ENCODE measurements at places on chromosomes 13 and 19. TPM values are rescaled to one million over a fixed set of nuclear protein-coding genes. Genes with fewer than 3 reads are reported as not detected.

- H3K27ac ChIP-seq, result no peak overlapping the region
- no peaks in the 10 kb centered on the region for H3K27me3 ChIP-seq
- H3K4me3 ChIP-seq, result no peak overlapping the region
- no peak for DNase-seq
- H3K4me1 ChIP-seq, result peaks cover 4% of the 10 kb centered on the region
- H3K36me3 ChIP-seq, result no peaks in the 10 kb centered on the region
Measured at GRCh38 chr13:31756346-31756745, 17.0 kb downstream of the RXFP2 start.

- H3K36me3 ChIP-seq, result no peaks in the 10 kb centered on the region
- H3K27ac ChIP-seq, result peak overlapping the region; percentile 67
- H3K4me1 ChIP-seq, result peaks cover 36% of the 10 kb centered on the region
- no peak overlapping the region for H3K4me3 ChIP-seq
Measured at GRCh38 chr19:46962030-46962570, 57.5 kb upstream of the NPAS1 start.

DNA sequence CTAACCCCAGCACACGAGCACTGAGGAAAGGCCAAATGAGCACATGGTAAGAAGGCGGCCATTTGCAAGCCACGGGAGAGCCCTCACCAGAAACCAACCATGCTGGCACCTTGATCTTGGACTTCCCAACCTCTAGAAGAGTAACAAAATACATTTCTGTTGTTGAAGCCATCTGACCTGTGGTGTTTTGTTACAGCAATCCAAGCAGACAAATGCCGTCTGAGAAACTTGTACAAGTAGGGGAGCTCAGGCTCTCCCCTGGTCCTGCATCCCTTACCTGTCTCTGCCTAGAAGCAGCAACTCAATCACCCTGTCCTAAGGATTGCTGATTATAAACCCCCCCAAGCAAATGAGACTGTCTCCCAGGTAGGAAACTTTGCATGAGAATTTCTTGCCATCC lies 255.0 kb upstream of the MAB21L1 start:
- H3K36me3 ChIP-seq, result no peaks in the 10 kb centered on the region
- no peaks in the 10 kb centered on the region for H3K27me3 ChIP-seq
- no peak overlapping the region for H3K4me3 ChIP-seq
- H3K4me1 ChIP-seq, result peaks cover 25% of the 10 kb centered on the region
- no peak overlapping the region for H3K27ac ChIP-seq
- DNase-seq, result no peak

DNA sequence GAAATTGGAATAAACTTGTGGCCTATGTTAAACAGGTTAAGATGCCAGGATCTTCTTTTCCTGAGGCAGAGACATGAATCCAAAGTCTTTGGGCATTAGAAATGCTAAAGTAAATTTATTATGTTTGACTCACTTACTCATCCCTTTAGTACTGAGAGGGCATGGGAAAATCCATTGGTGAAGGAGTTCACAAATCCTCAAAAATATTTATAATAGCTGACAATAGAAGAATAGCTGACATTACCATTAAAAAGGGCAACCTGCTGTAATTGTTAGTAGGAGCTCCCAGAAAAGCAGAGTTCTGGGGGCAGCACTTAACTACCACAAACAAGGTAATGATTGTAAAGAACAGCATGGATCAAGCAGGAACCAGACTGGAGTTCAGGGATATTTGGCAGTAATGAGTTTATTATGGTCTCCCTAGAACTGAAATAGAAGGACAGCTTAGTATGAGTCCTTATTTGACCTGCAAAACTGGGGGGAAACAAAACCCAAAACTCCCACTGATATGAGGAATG lies 285.8 kb upstream of the KLHL1 start:
- H3K4me1 ChIP-seq, result no peaks in the 10 kb centered on the region
- no peaks in the 10 kb centered on the region for H3K36me3 ChIP-seq
- H3K27ac ChIP-seq, result no peak overlapping the region
- H3K27me3 ChIP-seq, result no peaks in the 10 kb centered on the region

DNA sequence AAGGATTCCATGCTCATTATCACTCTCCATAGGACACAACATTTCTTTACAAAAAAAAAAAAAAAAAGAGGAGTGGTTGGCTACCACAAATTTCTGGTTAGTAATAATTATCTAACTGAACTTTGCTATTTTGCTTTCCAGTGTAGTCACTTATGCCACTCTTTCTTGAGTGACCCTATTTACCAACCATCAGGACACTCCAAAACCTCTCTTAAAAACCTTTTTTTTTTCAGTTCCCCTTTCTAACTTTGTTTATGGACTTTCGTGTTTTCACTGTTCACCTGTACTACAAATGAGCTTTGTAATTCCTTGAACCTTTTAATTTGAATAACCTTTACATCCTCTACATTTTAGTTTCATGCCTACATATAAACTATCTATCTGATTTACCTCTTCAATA lies 686.5 kb upstream of the PCDH9 start:
- H3K4me3 ChIP-seq, result no peak overlapping the region
- no peaks in the 10 kb centered on the region for H3K36me3 ChIP-seq
- no peak for DNase-seq
- H3K27me3 ChIP-seq, result no peaks in the 10 kb centered on the region
- no peaks in the 10 kb centered on the region for H3K4me1 ChIP-seq

ZIC5 gene
- not detected for total RNA-seq

PDE4C gene
- total RNA-seq, result under 0.01 TPM

DNA sequence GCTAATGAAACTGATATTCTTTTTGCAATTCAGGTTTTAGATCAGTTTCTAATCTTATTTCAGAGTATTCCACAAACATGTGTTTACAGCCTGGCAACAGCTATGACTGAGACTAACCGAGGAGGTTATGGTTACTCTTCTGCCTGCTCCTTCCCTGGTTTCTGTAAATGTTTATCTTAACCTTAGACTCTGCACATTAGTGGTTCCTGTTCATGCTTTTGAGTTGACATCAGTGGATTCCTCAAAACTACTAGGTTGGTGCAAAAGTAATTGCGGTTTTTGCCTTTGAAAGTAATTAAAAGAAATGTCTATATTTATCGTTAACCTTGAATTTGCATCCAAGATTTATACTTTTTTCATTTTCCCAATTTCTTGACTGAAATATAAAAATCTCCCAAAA lies 237.0 kb upstream of the TSHZ3 start:
- H3K4me3 ChIP-seq, result no peak overlapping the region
- H3K27ac ChIP-seq, result no peak overlapping the region
- DNase-seq, result no peak
- no peaks in the 10 kb centered on the region for H3K36me3 ChIP-seq

GRCh38 chr19:38199340-38199739 lies 24.7 kb downstream of the DPF1 start:
- no peak overlapping the region for H3K27ac ChIP-seq
- no peaks in the 10 kb centered on the region for H3K4me1 ChIP-seq
- H3K36me3 ChIP-seq, result peaks cover 5% of the 10 kb centered on the region
- H3K4me3 ChIP-seq, result no peak overlapping the region
- DNase-seq, result no peak
- H3K27me3 ChIP-seq, result no peaks in the 10 kb centered on the region

DNA sequence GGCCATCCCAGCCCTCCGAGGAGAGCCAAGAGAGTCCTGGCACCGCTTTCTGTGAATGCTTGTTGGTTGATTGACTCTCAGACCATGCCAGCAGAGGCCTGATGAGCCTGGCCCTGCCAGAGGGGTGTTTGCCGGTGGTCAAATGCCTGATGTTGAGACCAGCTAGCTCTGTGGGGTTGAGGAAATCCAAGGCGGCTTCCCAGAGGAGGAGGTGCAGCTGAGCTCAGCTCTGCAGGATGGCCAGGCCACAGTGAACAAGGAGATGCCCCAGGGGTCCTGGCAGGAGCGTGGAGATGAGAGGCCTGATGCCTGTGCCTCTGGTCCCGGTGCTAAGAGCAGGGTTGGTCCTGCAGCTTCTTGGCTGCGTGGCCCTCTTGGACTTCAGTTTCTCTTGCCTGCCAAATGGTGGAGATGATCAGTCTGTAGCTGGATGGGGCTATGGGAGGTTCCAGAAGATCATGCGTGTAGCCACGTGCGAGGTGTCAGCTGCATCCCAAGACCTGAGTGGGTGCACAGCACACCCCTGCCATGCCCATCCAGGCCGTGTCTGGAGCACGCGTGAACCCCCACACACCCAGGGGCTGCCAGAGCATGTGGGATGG lies 16.8 kb downstream of the NFIC start:
- H3K4me1 ChIP-seq, result peaks cover 93% of the 10 kb centered on the region
- H3K27ac ChIP-seq, result peak overlapping the region; percentile 61
- peak; percentile 48 for DNase-seq
- no peaks in the 10 kb centered on the region for H3K27me3 ChIP-seq
- H3K4me3 ChIP-seq, result no peak overlapping the region
- peaks cover 10% of the 10 kb centered on the region for H3K36me3 ChIP-seq

GRCh38 chr19:28632371-28633080 lies 580.4 kb downstream of the UQCRFS1 start:
- H3K4me3 ChIP-seq, result no peak overlapping the region
- DNase-seq, result no peak
- H3K4me1 ChIP-seq, result no peaks in the 10 kb centered on the region
- H3K36me3 ChIP-seq, result no peaks in the 10 kb centered on the region

- no peak overlapping the region for H3K27ac ChIP-seq
- no peaks in the 10 kb centered on the region for H3K4me1 ChIP-seq
- no peaks in the 10 kb centered on the region for H3K27me3 ChIP-seq
- no peak overlapping the region for H3K4me3 ChIP-seq
Measured at GRCh38 chr19:33280351-33280921, 21.9 kb downstream of the CEBPA start.

GRCh38 chr13:108070925-108071324 lies 144.4 kb downstream of the LIG4 start:
- DNase-seq, result no peak
- H3K36me3 ChIP-seq, result no peaks in the 10 kb centered on the region
- no peaks in the 10 kb centered on the region for H3K4me1 ChIP-seq
- H3K4me3 ChIP-seq, result no peak overlapping the region
- no peak overlapping the region for H3K27ac ChIP-seq
- no peaks in the 10 kb centered on the region for H3K27me3 ChIP-seq

BLOC1S3 gene
- total RNA-seq, result 16.0 TPM

CCNA1 gene
- total RNA-seq, result 2.2 TPM

CEACAM8 gene
- not detected for total RNA-seq

- no peaks in the 10 kb centered on the region for H3K36me3 ChIP-seq
- no peak within 1 kb of the TSS for H3K27ac ChIP-seq
- no peak for DNase-seq
Measured at GRCh38 chr19:10517361-10517759, at the start of gene S1PR5. TSS of gene S1PR5 (minus strand) at chr19:10517447. CDS start at chr19:10515011, 2,436 bp downstream.

ZNF709 gene
- 4.8 TPM for total RNA-seq

MUC16 gene
- not detected for total RNA-seq

Data from tibial nerve (tissue), 4 donors.